Mesangial cell (primary cell): ENCODE measurements at places on chromosomes 13 and 19. TPM values are rescaled to one million over a fixed set of nuclear protein-coding genes. Genes with fewer than 3 reads are reported as not detected.

NOTCH3 gene
- total RNA-seq: 10.9 and 14.7 TPM in 2 replicates

ZNF540 gene
- 0.16 and 0.76 TPM in 2 replicates for total RNA-seq

SIGLEC12 gene
- total RNA-seq: not detected in 2 replicates

KCNN1 gene
- total RNA-seq: not detected in 2 replicates

CYP2A7 gene
- total RNA-seq: not detected in 2 replicates

NALCN gene
- total RNA-seq: 1.3 and 5.3 TPM in 2 replicates

SHISA7 gene
- under 0.01 TPM in 1 of 2 replicates, not detected in the other for total RNA-seq

ZNF708 gene
- total RNA-seq: 2.4 and 6.7 TPM in 2 replicates

PGLYRP1 gene
- total RNA-seq: not detected in 2 replicates

LIPE gene
- total RNA-seq: 2.9 and 8.8 TPM in 2 replicates

GRIN2D gene
- total RNA-seq: 0.49 and 1.3 TPM in 2 replicates

AMER2 gene
- under 0.01 and 0.25 TPM in 2 replicates for total RNA-seq

ATXN8OS gene
- not detected in 2 replicates for total RNA-seq

CRLF1 gene
- total RNA-seq: 0.65 and 2.5 TPM in 2 replicates

TDRD3 gene
- total RNA-seq: 5.9 and 8.6 TPM in 2 replicates
